ENCODE measurements at places on chromosomes 3 and 15. TPM values are rescaled to one million over a fixed set of nuclear protein-coding genes. Genes with fewer than 3 reads are reported as not detected.

- DNase-seq: no peak
Measured at GRCh38 chr3:104846270-104846669, 520.4 kb upstream of the ALCAM start.

GRCh38 chr3:124998247-124998630, 57.6 kb downstream of the HEG1 start:
- no peak for DNase-seq

DNA sequence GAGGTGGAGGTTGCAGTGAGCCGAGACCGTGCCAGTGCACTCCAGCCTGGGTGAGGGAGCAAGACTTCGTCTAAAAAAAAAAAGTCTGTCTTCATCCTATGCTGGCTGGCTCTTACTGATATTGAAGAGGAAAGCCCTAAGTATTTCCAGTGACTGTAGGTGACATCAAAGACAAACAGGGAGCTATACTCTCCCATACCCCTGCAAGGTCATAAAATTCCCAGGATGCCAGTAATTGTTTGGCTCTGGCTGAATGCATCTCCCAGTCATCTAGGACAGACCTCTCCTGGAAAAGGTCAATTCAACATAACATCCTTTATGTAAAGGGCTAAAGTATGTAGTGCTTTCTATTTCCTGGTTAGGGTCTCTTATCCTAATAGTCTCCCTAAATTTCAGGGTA, 8.0 kb downstream of the ZBBX start:
- no peak for DNase-seq

DNA sequence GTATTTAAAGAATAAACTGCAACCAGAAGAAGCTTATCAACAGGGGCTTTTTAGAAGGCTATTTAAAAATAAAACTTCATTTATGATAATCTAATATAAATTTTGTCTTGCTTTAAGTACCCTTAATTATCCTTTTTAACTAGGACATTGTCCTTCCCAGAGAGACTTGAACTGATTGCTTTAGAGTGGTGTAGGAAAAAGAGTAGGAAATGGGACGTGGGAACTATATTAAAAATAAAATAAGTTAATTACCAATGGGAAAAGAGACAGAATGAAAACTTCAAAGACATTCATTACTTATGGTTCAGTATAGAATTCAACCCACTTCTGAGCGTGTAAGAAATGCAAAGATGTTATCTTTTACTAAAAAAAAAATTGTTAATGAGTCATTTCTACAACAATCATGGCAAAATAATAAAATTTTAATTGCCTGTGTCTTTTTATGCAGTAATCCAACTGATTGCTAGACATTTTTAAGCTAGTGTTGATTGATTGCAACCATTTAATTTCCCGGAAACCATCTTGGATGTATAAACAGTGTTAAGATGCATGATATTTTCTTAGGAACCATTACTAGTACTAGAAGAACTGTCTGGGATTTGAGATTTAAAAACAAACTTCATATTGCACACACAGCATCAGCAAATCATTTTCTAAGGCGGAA, 298.8 kb upstream of the UMPS start:
- no peak for DNase-seq

GRCh38 chr3:14718539-14718938, 43.6 kb downstream of the C3orf20 start:
- DNase-seq: no peak

- DNase-seq: no peak
Measured at GRCh38 chr3:45547764-45548680, 46.5 kb upstream of the LIMD1 start.

GRCh38 chr15:39495871-39496840, 84.7 kb upstream of the THBS1 start:
- no peak for DNase-seq

DNA sequence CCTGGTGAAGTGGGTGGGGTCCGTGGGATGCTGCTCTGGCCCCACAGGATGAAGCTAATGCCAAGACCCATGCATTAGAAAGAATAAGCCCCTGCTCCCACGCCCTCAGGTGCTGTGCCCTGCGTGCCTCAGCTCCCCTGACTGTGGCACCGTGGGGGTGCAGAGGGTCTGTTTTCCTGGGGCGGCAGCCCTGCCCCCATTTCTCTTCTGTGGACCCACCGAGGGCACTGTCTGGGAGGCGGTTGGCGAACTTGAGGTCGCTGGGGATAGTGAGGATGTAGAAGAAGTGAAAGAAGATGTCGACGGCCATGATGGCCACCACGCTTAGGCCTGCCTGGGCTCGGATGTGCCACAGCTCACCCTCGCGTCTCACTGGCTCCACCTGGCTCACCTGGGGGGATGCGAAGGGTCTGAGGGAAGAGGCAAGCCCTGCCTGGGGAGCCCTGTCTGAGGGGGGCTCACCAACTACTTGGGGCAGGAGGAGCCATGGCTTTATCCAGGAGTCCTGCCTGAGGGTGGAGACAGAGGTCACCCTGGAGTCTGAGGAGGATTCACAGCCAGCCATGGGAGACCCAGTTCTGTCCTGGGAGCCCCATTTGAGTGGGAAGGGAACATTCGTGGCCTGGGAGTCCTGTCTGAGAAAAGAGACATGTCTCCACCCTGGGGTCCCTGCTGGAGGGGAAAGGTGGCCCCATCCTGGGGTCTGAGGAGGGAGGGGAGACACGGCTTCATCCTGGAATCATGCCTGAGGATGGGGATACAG, 5.1 kb downstream of the HHATL start:
- DNase-seq: no peak

ATXN7 gene
- 26.3 TPM for total RNA-seq

SNX33 gene
- total RNA-seq: 3.2 TPM

ISLR gene
- total RNA-seq: not detected

PIGBOS1 gene
- 10.5 TPM for total RNA-seq

CX3CR1 gene
- 0.21 TPM for total RNA-seq

GABRB3 gene
- total RNA-seq: 0.12 TPM

SLCO2A1 gene
- not detected for total RNA-seq
